Pancreas (tissue), 10 donors: ENCODE measurements at places on chromosomes 2 and 18. TPM values are rescaled to one million over a fixed set of nuclear protein-coding genes. Genes with fewer than 3 reads are reported as not detected.

DNA sequence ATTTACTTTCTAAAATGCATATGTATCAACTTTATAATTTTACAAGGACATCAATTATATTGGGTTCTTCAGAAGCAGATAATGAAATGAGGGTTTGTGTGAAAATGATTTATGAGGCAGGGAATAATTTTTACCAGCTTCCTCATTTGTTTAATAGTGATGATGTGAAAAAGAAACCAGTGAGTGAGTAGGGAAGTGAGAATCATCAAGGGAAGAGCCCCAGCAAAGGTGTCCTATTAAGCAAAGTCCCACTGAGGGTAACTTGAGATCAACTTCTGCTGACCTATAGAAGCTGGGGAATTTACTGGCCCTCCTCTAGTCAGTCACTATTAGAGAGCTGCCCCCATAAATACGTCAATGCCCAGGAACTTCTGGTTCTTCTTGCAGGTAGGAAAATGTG lies 266.8 kb upstream of the LYPD1 start:
- no peak for DNase-seq

GRCh38 chr2:107002735-107003134 lies 116.8 kb upstream of the ST6GAL2 start:
- DNase-seq, result no peak

Gene MC4R
- not detected for total RNA-seq

GRCh38 chr18:48354746-48355260 lies 54.4 kb downstream of the ZBTB7C start:
- no peak for DNase-seq

DNA sequence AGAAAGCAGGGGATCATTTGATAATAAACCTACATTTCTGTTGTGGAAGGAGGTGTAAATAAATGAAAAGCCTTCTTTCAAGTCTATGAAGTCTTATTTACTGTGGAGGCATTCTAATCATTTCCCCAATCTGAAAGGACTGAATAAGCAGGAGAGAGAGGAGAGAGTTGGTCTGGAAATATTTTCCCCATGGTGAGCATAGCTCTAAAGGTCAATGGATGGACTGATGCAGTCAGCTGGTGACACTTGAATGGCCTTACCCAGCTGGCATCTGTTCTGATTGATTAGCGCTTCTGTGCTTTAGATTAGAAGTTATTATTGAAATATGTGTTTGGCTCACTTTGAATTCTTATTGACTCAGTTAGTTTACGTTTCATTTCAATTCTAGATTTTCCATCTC lies 122.7 kb downstream of the PARD3B start:
- no peak for DNase-seq

Gene EML6
- 2.9 TPM for total RNA-seq

- no peak for DNase-seq
Measured at GRCh38 chr18:51668607-51669006, 471.1 kb upstream of the MEX3C start.
